ENCODE measurements at places on chromosomes 1 and 21. TPM values are rescaled to one million over a fixed set of nuclear protein-coding genes. Genes with fewer than 3 reads are reported as not detected.

Gene CAMK1G
- 0.80 TPM for polyA plus RNA-seq

- H3K4me3 ChIP-seq = no peak overlapping the region
- H3K4me1 ChIP-seq = no peaks in the 10 kb centered on the region
- peak overlapping the region; percentile 34 for H3K27ac ChIP-seq
- peak; percentile 98 for DNase-seq
Observed at GRCh38 chr1:226034482-226034881, 28.0 kb upstream of the H3-3A start.

- H3K27ac ChIP-seq = no peak overlapping the region
- no peak overlapping the region for H3K4me3 ChIP-seq
- H3K36me3 ChIP-seq = no peaks in the 10 kb centered on the region
Observed at GRCh38 chr1:40637470-40638007, 27.9 kb downstream of the RIMS3 start.

GRCh38 chr1:8987881-8988617, 38.2 kb downstream of the SLC2A7 start:
- no peaks in the 10 kb centered on the region for H3K4me1 ChIP-seq
- no peaks in the 10 kb centered on the region for H3K36me3 ChIP-seq
- H3K4me3 ChIP-seq = no peak overlapping the region
- DNase-seq = peak; percentile 57
- no peaks in the 10 kb centered on the region for H3K27me3 ChIP-seq

- no peak overlapping the region for H3K4me3 ChIP-seq
- no peaks in the 10 kb centered on the region for H3K36me3 ChIP-seq
- H3K27ac ChIP-seq = no peak overlapping the region
- no peak for DNase-seq
- no peaks in the 10 kb centered on the region for H3K27me3 ChIP-seq
- H3K4me1 ChIP-seq = no peaks in the 10 kb centered on the region
Observed at GRCh38 chr1:210654176-210654981, 325.7 kb downstream of the HHAT start.

DNA sequence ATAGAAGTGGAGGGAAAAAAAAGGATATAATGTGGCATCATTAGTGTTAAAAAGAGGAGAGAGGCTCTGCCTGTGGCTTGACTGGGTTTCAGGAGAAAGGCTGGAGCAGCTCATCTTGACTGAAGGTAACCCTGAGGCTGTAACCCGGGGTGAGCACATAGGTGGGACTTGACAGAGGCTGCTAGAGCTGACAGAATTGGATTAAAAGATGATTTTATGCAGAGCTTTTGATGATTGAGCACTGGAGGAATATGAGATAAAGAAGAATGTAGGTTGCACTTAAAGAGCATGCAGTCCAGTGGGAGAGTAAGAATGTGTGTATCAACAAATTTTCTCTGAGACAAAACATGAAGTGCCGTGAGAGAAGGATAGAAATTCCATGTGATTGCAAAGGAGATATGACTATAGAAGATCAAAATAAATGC, 17.3 kb downstream of the LAMC1 start:
- peak overlapping the region; percentile 64 for H3K27ac ChIP-seq
- H3K4me3 ChIP-seq = no peak overlapping the region
- DNase-seq = no peak
- no peaks in the 10 kb centered on the region for H3K36me3 ChIP-seq
- no peaks in the 10 kb centered on the region for H3K27me3 ChIP-seq
- peaks cover 11% of the 10 kb centered on the region for H3K4me1 ChIP-seq

DNA sequence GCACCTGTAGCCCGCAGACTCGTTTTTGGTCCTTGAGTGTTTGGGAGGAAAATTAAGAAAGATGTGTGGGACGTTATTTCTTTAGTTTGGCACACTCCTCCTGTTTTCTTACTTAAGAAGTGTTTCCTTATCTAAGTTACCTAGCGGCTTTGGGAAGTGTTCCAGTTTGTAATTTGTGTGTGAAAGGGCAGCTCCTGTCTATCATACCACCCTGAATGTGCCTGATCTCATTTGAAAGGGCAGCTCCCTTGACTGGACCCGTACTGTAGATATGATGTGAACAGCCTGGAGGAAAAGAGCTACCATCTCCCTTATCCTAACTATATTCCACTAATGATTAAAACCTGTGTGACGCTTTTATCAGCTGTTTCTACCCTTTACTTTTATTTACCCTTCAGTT, 314.3 kb downstream of the CHRM3 start:
- no peaks in the 10 kb centered on the region for H3K36me3 ChIP-seq
- no peaks in the 10 kb centered on the region for H3K27me3 ChIP-seq
- H3K27ac ChIP-seq = no peak overlapping the region
- no peak overlapping the region for H3K4me3 ChIP-seq

GRCh38 chr1:206491616-206492015, 15.7 kb upstream of the RASSF5 start:
- H3K27ac ChIP-seq = no peak overlapping the region
- H3K36me3 ChIP-seq = peaks cover 10% of the 10 kb centered on the region
- H3K27me3 ChIP-seq = no peaks in the 10 kb centered on the region

Gene KIRREL1
- polyA plus RNA-seq = 7.5 TPM

Gene OR2T11
- polyA plus RNA-seq = not detected

Gene LCA5L
- 3.0 TPM for polyA plus RNA-seq

- H3K27ac ChIP-seq = no peak overlapping the region
- DNase-seq = no peak
- no peaks in the 10 kb centered on the region for H3K27me3 ChIP-seq
- no peak overlapping the region for H3K4me3 ChIP-seq
Observed at GRCh38 chr1:98340511-98340910, 321.0 kb upstream of the SNX7 start.
